HCT116 (cell line): ENCODE measurements at places on chromosomes 13 and 19.

- DNase-seq, result no peak
Observed at GRCh38 chr13:35814605-35815011, 316.6 kb downstream of the DCLK1 start.

- no peak for DNase-seq
Observed at GRCh38 chr13:111401755-111402154, 81.3 kb downstream of the TEX29 start.

GRCh38 chr13:38363219-38363618 is 13.6 kb downstream of the UFM1 start:
- no peak for DNase-seq

DNA sequence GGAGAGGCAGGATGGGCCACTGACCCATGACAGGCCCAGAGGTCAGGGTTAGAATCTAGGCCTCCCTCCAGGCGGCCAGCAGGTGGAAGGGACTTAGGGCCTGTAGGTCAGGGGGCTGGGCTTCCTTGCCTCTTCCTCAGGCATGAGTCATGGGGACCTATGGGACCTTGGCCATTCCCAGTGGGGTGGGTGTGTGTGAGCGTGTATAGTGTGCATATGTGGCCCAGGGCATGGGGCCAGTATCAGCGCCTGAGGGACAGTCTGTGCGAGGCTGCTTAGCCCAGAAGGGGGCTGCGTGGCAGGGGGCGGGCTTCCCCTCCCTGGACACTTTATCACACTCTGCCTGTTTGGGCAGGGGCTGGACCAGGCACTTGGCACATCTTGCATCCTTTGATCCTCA is 13.3 kb downstream of the KCTD15 start:
- DNase-seq, result no peak

DNA sequence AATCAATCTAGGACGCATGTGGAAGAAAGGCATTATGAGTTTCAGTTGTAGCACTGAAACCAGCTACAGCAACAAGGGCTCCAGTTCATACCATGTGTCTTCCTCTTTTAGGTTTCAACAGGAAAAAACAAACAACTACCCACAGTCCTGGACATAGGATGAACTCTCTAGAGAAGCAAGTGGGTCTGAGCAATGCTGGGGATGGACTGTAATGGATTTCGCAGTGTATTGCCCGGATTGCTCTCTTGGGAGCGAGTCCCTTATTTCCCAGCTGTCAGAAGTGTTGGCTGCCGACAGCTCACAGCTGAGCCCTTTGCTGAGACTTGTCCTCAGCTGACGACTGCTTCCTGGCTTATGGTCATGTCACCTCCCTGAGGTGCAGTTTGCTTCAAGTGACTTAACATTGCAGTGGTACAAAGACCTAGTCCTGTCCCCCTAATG is 12.1 kb upstream of the MYCBP2 start:
- no peak for DNase-seq

DNA sequence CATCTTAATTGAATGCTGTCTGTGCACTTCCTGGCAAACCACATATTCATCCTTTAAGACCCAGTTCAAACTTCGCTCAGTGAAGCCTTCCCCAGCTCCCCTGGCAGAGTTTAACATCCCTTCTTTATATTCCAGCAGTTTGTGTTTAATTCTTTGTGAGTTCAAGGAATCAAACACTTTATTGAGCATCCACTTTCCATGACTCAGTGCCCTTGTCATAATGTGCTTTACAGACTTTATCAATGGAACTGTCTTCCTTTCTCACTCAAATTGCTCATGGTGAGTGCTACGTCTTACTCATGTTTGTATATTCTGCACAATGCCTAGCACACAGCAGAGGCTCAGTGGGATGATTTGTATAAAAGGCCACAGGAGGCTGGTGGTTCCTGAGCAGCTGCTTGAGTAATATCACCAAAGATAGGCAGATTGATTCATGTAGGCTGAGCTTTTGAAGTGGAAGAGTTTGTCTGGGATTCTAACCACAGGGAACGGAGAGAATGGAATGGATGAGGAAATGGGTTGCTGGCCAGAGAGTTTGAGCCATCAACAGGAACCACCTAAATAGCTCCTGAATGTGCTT is 44.2 kb downstream of the SERTM1 start:
- no peak for DNase-seq

- DNase-seq, result no peak
Observed at GRCh38 chr19:48363500-48363809, 285 bp downstream of the TMEM143 start.

- no peak for DNase-seq
Observed at GRCh38 chr13:68988176-68988575, 1119.5 kb upstream of the ATXN8OS start.

GRCh38 chr13:52127783-52128702 is 830 bp downstream of the NEK5 start:
- peak; percentile 63 for DNase-seq

GRCh38 chr13:30376426-30377311 is 45.6 kb upstream of the UBE2L5 start:
- no peak for DNase-seq

GRCh38 chr19:30743011-30743410 is 370.8 kb downstream of the ZNF536 start:
- no peak for DNase-seq
